ENCODE measurements at places on chromosomes 12 and 14.

GRCh38 chr12:51661836-51662235 lies 70.8 kb downstream of the SCN8A start:
- DNase-seq: no peak

DNA sequence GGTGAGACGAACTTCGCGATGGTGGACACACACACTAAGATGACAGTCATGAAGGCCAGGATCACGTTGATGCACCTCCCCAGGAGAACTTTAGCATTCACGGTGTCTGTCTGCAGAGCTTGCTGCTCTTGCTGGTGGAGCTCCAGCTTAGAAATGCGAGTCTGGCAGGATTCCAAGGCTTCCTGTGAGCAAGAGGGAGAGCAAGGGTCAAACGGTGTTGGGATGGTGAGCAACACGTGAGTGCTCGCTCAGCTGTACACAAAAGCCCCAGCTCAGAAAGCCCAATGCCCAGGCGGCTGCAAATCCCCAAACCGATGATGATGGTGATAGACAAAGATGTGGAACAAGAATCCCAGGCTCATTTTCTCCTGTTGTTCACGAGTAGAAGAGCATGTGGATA lies 78.8 kb downstream of the TMCC3 start:
- DNase-seq: no peak

DNA sequence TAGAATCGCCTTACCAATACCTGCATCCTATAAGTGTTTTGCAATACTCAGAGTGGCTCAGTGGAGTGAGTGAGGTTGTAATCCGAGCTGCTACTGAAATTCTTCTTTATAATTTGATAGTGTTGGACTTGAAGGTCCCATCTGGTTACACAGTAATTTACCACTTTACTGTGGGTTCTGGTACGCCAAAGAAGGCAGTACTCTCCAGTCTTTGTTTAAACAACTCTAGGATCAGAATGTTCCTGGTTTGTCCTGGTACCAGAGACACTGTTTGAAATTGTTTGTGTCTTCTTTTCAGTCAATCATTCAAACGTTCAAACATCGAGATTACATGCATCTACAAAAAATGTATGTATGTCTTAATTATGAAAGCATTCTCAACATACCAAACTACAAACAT lies 51.3 kb upstream of the AMN1 start:
- DNase-seq: no peak

DNA sequence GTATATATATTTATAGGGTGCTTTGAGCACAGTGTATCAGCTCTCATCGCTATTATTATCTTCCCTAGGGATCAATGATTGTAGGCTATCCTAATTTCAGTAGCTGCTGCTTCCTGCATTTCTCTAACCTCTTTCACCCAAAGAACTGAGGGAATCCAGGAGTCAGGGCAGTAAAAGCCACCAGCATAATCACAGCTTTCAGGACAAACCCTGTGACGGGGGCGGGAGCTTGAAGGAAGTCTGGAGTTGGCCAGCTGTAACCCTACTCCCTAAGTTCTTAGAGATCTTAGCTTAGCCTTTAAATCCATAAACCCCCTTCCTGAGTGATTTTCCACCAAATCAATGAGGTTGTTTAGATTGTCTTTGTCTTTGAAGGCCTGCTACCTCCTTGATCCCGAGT lies 33.7 kb downstream of the FLVCR2 start:
- DNase-seq: no peak

GRCh38 chr14:100836941-100837804 lies 11.3 kb downstream of the MEG3 start:
- DNase-seq: no peak

DNA sequence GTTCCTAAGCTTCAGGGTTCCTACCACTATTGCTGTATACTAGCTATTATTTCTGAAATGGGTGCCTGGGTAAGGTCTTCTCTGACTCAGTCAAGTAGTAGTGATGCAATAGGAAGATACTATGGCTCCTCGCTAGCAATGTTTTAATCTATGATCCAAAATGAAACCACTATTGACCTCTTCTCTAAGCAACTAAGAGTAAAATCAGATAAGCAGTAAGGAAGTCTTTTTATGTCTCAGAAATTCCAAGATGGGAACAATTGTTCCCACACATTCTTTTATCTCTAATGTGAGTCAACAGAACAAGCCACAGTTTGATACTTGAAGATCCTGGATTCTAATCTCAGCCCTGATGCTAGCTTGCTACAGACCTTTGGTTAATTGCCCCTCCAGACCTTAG lies 45.1 kb downstream of the AREL1 start:
- DNase-seq: peak; percentile 43

DNA sequence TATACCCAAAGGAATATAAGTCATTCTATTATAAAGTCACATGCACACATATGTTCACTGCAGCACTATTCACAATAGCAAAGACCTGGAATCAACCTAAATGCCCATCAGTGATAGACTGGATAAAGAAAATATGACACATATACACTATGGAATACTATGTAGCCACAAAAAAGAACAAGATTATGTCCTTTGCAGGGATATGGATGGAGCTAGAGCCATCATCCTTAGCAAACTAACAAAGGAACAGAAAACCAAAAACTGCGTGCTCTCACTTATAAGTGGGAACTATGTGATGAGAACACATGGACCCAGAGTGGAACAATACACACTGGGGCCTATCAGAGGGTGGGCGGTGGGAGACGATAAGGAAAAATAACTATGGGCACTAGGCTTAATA lies 21.3 kb downstream of the FBXO21 start:
- no peak for DNase-seq

GRCh38 chr14:104404922-104405321 lies 174.6 kb upstream of the C14orf180 start:
- DNase-seq: no peak

- no peak for DNase-seq
Measured at GRCh38 chr14:104883681-104884361, 18.8 kb downstream of the CEP170B start.

DNA sequence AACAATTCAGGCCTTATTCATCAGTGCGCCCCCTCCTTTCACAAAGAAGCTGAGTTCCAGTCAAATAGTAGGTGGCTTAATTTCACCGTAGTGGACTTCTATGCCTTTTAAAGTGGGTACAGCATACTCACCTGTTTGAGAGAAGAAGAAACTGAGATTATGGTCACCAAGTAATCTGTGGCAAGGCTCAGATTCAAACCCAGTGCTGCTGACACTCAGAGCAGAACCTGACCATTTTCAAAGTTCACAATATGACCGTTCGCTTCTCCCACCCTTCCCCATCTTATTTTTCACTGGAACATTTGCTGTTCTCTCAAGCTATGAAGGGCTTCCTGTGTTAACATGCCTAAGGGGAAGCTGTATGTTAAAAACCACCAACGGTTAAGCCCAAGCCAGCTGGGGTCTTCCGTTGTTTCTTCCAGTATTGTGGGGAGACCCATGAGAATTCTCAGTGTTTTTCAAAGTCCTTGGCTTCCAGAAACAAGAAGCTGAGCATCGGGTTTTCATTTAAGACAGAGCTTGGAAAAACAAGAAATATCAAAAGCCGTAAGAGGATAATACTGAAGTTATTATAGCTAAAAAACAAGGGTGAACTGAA lies 6.1 kb upstream of the PSMA6 start:
- DNase-seq: no peak

DNA sequence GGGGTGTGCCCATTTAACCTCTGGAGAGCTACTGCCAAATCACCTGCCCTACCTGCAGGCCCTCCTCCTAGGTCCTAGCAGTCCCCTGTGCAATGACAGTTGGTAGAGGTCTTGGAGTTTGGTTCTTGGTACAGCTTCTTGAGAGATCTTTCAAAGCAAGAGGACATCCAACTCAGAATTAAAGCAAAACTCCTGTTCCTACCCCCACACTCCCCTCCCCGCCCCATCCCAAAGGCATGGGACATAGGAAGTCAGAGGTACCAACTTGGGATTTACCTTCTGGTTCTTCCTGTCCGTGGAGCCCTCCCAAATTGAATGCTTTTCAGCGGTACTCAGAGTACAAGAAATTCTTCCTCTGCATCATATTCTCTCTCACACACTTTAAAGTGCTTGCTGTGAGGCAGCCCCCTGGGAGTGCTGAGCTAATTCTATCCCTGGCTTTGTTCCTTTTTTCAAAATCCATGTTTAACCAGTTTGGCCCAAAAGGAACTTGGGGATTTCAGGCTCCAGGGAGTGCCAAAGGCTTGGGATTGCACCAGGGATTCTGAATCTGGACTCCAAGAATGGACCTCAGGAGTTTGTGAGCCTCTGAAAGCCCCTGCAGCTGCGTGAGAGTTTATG lies 40.8 kb downstream of the GALNT16 start:
- DNase-seq: no peak

DNA sequence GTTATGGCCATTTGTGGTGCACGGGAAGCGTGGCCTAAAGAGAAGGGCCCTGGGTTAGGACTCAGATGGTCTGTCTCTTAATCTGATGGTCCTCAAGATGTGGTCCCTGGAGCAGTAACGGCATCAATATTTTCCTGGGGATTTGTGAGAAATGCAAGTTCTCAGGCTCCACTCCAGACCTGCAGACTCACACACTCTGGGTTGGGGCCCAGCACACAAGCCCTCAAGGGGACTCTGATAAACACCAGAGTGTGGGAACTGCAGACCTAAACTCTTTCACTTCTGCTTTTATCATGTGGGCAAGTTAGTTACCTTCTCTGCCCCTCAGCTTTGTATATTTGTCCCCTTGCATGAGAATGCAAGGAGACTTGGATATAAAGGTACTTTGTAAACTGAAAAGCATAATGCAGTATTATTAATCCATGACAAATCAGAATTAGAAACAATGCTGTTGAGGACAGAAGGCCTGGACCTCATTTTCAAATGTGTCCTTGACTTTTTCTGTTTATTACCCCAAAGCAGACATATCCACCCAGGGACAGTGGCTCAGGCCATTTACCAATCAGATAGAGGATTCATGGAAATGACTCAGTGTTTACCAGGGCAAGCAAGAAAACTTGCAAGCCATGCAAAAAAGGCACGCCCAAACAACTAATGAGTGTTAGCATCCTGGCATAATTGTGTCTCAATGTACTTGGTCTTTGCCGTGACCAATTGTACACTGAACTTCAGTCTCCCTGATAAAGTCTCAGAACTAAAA lies 157.0 kb downstream of the ASCL1 start:
- peak; percentile 62 for DNase-seq

- no peak for DNase-seq
Measured at GRCh38 chr14:54294802-54295201, 102.0 kb upstream of the CDKN3 start.

DNA sequence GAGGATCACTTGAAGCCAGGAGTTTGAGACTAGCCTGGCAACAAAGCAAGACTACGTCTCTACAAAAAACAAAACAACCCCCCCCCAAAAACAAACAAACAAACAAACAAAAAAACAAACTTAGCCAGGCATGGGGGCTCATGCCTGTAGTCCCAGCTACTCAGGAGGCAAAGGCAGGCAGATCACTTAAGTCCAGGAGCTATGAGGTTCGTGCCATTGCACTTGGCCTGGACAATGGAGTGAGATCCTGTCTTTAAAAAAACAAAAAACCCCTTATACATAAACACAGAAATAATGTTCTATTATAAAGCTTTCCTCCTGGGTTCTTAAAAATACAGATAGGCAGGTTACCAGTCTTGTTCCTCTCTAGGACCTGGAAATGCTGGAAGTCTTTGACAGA lies 1.6 kb downstream of the GTSF1 start:
- DNase-seq: no peak

- DNase-seq: peak; percentile 82
Measured at GRCh38 chr12:7142056-7142644, 12.0 kb downstream of the CLSTN3 start.

DNA sequence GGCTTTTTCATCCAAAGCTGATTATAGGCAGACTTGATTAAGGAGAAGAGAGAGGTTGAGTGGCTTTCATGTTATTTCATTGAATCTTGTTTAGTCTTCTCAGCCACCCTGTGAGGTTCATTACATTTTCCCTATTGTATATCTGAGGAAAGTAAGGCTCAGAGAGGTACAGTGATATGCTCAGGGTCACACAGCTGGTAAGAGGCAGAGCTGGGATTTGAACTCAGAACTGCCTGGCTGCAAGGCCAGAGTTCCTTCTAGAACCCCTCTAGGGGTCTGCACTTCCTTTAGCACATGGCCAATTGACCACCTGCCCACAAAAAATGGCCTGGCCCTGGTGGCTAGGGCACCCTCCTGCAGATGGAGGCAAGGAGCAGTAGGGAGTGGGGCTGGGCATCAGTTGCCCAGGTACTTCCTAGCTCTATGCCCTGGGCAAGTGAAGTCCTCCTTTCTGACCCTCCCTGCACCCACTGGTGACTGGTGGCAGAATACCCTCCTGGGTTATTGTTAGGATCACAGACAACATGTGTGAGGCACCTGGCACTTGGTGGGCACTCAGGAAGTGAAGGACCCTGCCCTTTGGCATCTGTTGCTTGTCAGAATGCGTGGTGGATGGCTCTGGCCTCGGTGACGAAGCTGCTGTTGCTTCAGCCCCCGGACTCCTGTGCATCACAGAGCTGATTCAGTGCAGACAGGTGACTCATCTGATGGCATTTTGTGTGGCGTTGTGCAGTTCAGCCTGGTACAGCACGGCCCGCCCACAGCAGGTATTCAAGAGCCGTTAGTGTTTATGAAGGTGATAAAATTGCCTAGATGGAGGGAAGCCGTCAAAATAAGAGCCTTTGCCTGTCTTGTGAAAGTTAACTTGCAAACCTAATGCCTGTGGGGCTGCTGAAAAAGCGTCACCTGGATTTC lies 115.8 kb downstream of the SLC25A47 start:
- DNase-seq: no peak

DNA sequence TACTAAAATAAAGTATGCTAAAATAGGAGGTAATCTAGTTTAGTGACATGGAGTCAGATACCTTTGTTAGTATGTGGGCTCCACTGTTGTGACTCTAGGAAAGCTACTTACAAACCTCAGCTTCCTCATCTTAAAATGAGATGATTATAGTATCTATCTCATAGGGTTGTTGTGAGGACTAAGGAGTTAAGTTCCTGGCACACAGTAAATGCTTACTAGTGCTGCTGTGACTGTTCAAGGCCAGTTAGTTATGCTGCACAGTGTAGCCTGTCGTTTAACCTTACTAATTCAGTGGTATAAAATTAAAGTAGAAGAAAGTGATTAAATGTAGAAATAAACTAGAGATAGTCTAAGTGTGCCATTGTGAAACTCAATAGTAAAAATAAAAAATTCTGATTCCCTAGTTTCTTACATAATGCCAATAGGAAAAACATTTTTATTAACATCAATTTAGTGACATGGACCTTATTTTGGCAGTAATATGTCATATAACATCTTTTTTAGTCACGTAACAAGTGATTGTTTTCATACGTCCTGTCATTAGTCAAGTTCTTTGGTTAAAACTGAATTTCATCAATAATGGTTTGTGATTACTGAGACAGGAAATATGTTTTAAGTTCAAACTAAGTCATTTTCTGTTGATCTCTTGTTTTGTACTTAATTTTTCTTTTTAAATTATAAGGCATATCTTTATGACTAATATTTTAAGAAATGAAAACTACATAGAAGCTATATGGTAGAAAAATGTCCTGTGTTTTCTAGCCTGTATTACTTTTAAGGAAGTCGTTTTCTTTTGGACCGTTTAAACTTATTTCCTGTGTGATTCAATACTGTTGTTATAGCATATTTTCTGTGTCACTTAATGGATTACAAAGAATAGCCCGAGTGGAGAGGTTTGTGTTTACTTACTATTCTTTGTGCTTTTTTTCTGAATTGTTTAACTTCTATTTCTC lies 74.0 kb downstream of the PCNX1 start:
- DNase-seq: no peak

Measured in OCI-M1 (cell line).